ENCODE measurements at places on chromosomes 1 and 21. TPM values are rescaled to one million over a fixed set of nuclear protein-coding genes. Genes with fewer than 3 reads are reported as not detected.

Gene SLC45A1
- 1.7 TPM for total RNA-seq

Gene SYF2
- total RNA-seq: 27.0 TPM

DNA sequence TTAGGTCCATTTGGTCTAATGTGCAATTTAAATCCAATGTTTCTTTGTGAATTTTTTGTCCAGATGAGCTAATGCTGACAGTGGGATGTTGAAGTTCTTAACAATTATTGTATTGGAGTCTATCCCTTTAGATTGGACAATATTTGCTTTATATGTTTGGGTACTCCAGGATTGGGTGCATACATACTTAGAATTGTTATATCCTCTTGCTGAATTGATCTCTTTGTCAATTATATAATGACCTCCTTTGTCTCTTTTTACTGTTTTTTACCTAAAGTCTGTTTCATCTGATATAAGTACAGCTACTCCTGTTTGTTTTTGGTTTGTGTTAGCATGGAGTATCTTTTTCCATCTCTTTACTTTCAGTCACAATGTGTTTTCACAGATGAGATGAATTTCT, 22.2 kb downstream of the CD55 start:
- no peak for DNase-seq

DNA sequence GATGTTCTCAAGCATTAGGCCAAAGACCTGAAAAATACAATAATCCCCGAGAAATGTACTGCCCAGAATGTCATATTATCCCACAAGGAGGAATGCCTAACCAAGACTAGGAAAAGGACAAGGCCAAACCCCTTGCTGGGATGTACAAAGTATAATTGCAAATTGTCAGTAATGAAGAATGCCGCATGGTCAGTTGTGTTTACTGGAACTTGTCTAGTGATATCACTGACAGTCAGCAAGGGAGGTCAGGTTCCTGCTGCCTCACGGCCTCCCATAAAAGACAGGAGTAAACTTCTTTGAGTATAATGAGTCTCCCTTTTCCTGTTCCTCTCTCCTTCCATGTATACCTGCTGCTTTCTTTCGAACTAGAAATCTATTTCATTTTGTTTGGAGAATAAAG, 222.8 kb downstream of the RHOU start:
- no peak for DNase-seq

GRCh38 chr1:188782220-188782841, 1695.3 kb downstream of the BRINP3 start:
- peak; percentile 23 for DNase-seq

DNA sequence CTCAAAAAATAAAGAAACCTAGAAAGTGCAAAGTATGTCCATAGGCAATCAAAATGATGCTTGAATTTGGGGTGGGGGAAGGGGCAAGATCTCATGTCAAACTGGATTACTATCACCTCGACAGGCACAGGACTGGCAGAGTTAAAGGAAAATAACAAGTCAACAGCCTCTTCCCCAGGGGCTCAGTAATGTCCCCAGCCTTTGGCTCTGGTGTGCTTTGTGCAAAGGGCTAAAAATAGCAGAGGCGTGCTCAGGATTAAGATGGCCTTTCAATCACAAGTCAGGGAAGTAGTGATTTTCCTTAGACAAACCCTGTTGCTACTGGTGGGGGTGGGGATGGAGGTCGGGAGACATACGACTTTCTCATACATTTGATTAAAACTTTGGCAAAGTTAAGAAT, 63.5 kb upstream of the OLIG2 start:
- no peak for DNase-seq

- no peak for DNase-seq
Measured at GRCh38 chr1:17857996-17858395, 102.9 kb downstream of the ACTL8 start.

- no peak for DNase-seq
Measured at GRCh38 chr1:182789138-182790076, at the start of gene NPL. Gene NPL, plus strand, starts transcription at chr1:182789773. Its CDS starts 4,599 bp downstream, at chr1:182794372.

DNA sequence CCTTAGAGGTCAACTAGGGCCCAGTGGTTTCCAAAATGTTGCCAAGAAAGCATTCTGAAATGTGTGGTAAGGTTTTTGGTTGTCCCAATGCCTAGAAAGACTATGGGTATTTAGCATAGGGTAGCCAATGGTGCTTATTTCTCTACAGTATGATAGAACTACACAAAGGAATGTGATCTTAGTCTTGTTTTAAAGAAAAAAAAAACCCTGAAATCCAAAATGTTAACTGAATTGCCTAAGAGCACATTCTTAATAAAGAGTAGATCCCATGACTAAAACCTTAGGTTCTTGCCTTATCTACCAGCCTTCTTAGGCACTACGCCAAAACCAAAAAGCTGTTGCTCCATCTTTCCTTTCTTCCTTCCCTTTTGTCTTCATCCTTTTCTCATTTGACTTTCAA, 428.2 kb downstream of the MRPL39 start:
- DNase-seq: no peak

GRCh38 chr1:239800861-239801260, 290.8 kb upstream of the FMN2 start:
- no peak for DNase-seq

DNA sequence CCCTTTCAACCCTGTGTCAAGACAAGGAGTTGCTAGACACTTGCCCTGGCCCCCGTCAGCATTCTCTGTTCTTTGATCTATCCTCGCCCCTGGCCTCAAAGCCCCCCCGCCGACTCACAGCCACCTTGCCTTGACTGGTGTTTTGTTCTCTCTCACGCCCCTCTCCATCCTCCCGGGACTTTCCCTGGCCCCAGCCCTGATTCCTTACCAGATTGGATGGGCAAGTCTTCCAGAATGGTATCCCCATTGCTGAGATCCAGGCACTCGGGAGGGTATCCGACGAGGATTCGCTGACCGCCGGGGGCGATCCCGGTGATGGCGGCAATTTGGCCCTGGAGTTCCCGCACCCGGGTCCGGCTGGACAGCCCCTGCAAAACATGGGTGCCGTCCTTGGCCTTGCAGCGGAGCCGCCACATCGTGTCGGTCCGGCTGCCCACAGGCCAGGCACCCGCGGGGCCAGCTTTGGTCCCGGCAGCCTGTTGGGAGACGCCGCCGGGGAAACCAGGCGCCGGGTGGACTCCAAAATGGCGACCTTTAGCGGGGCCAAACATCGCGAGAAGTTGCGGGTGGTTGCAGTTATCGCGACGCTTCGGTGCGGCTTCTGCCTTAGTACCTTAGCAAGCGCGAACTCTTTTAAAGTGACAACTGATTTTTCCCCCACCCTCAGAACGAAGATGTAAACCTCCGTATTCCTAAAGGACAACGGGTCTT, 373 bp downstream of the YOD1 start:
- DNase-seq: peak; percentile 73
